Stimulated activated CD8-positive, alpha-beta memory T cell treated with anti-CD3 and anti-CD28 coated beads, Interleukin-4, amount 100 ng/mL, for 1 hour (primary cell): ENCODE measurements at places on chromosomes 4 and X.

DNA sequence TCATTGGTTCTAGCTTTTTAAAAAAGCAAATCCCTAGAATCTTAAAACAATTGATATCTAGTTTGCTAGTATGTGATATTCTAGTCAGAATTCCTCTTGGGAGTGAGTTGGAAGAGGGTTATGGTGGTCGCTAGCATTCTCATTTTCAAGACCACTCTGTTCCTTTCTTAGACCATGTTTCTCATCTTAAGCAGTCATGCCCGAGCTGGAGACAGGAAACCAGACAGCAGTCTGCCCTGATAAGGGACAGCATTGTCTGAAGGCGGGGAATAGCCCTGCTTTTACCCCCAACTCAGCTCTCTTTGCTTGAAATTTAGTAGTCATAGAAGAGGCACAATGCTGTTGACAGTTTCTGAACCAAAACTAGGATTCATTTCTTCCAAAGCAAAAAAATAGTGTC lies 5.2 kb downstream of the KLF3 start:
- DNase-seq: no peak

DNA sequence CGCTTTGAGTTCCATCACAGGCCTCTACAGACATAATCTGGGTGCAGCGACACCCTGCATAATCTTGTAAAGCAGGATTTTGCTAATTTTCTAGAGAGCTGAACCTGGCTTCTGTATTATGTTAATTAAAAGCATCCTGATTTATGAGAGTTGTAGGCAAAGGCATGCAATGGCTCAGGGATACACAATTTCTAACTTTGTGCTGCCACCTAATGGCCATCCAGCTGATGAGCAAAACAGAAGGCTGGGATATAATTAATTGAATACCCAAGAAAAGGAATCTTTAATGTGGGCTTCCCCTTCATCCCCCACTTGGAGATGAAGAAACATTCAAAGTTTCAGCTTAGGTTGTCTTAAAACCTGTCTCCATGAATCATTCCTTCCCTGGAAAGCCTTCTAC lies 78.1 kb downstream of the BMP15 start:
- no peak for DNase-seq

DNA sequence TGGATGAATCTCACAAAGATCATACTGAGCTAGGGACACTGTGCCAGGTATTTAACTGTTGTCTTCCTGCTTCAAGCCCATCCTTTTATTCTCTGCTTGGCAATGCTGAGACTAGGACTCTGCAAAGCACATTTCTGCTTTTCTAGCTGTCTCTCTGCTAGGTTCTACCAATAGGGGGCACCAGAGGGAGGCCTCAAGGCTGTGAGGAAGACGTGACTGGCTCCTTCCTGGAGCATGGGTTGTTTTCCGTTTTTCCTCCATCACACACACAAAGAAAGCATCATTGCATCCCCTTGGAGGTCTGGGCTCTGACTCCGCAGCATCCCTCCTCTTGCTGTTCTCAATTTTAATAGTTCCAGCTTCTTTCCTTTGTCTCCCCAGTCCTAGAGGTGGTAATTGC lies 10.9 kb upstream of the DCTD start:
- DNase-seq: no peak

DNA sequence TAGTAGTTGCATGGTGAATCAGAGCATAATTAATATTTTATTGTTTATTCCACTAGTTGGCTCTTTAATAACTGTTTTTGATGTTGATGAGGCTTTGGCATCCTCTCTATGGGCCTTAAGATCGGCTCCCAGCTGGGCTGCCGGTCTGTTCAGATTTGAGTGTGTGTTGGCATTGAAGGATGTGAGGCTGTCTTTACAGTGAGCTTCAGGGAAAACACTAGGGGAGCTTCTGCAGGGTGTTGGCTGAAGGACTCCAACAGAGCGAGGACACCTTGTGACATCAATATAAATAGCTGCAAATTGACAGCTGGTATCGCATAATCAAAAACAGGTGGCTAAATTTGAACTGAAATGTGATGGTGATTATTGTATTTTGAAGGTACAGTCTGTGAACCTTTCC lies 322.0 kb downstream of the FSTL5 start:
- DNase-seq: no peak

DNA sequence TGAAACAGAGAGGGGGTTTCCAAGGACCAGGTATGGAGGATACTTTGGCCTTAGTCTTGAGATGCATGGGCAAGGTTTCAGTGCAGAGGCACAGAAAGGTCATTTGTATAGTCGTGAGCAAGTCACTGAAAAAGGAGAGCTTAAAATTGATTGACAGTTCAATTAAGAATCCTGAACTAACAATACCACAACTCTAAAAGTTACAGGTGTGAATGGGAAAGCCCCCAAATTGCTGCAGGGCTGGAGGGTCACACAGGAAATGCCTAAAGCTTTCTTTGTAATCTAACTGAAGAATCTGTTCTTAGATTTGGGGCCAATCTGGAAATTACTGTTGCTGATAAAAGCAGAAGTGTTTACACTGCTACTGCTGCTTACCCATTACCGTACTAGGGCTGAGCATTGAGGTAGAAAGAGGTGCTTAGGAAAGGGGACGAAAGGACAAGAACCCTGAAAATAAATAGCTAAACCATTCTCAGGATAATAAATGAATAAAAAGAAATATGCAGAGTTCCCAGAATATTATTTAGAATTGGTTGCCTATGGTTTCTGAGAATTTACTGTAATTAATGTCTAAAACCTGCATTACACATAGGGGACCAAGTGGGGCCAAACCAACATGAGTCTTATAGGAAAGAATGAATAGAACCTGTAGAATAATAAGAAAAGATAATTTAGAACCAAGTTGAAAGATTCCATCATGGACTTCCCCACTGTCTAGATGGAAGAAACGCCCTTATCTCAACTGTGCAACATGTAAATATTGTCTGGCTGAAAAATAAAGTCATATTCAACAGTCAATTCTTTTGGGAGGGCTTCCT lies 91.9 kb upstream of the PPP1R2C start:
- DNase-seq: no peak

GRCh38 chr4:6892190-6892908 lies 17.3 kb upstream of the TBC1D14 start:
- no peak for DNase-seq

- DNase-seq: no peak
These were observed 338.3 kb downstream of the STIM2 start for GRCh38 chr4:27198971-27199370.

- DNase-seq: peak; percentile 39
These were observed at the start of gene GPRASP1 for GRCh38 chrX:102651242-102652011. Gene GPRASP1, plus strand, starts transcription at chrX:102651483. Its CDS starts 2,431 bp downstream, at chrX:102653914.

DNA sequence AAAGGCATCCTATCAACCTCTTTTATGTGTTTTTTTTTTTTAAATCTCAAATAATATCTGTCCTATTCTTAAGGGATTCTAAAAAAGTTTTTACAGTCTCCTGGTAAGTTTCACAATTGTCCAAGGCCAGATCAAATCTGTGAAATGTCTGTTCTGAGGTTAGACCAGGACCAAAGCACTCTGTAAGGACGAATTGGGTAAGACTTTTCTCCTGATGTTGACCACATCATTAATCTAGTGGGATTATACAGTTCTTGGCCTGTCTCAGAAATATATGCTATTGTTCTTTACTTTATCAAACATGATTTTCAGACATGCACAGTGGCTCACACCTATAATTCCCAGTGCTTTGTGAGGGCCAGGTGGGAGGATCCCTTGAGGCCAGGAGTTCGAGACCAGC lies 45.8 kb upstream of the TMEM131L start:
- DNase-seq: no peak

DNA sequence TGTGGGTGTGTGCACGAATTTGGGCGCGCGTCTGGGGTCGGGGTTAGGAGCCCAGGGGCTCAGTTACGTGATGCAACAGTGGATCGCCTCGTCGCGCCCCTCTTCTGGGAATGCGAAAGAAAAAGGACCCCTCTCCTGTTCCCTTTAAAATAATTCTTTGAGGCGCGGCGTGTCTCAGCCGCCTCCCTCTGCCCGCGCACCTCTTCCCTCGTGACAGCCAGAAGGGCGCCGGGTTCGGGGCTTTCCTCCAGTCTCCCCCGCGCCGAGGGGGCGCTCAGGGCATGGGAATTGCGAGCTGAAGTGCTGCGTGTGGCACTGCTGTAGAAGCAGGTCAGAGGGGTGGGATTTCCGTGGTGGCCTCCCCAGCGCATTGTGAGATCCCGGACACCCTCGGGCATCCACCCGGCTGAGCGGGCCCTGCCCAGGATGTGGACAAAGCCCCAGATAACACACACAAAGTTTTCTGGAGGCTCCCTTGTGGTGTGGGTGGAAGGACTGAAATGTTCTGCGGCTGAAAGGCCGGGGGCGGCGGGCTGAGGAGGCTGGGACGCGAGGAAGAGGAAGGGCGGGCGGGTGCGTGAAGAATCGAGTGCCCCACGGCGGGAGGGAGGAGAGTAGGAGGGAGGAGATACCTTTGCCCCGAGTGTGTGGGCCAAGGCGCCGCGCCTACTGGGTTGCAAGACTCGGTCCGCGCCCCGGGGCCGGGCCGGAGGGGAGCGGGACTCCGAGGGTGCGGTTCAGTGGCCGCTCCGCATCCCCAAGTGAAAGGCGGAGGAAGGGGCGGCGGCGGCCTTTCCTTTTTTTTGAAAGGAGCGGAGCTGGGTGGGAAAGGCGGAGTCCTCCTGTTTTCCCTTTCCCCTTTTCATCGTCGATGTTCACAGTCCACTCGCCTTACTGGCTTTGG lies 752 bp downstream of the SEPTIN11 start:
- DNase-seq: no peak
